Nephron progenitor cell (in vitro differentiated cells): ENCODE measurements at places on chromosomes 2 and 18.

- DNase-seq = no peak
Measured at GRCh38 chr2:190340369-190340768, 3.0 kb upstream of the INPP1 start.

DNA sequence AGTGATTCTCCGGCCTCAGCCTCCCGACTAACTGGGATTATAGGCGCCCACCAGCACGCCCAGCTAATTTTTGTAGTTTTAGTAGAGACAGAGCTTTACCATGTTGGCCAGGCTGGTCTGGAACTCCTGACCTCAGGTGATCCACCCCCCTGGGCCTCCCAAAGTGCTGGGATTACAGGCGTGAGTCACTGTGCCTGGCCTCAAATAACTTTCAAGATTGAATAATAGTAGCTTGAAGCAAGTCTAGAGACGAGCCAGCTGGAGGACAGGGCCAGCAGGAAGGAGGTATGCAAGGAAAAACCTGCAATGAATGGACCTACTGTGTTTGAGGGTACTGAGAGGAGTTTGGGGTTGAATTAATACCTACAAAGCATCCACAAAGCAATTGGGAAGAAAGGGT is 87.5 kb downstream of the MSH2 start:
- no peak for DNase-seq

GRCh38 chr2:74548900-74549826 is 4.6 kb downstream of the LOXL3 start:
- peak; percentile 74 for DNase-seq

- no peak for DNase-seq
Measured at GRCh38 chr2:3587432-3587831, 7.5 kb upstream of the COLEC11 start.

- DNase-seq = no peak
Measured at GRCh38 chr2:232901736-232902578, 31.9 kb downstream of the SNORC start.

DNA sequence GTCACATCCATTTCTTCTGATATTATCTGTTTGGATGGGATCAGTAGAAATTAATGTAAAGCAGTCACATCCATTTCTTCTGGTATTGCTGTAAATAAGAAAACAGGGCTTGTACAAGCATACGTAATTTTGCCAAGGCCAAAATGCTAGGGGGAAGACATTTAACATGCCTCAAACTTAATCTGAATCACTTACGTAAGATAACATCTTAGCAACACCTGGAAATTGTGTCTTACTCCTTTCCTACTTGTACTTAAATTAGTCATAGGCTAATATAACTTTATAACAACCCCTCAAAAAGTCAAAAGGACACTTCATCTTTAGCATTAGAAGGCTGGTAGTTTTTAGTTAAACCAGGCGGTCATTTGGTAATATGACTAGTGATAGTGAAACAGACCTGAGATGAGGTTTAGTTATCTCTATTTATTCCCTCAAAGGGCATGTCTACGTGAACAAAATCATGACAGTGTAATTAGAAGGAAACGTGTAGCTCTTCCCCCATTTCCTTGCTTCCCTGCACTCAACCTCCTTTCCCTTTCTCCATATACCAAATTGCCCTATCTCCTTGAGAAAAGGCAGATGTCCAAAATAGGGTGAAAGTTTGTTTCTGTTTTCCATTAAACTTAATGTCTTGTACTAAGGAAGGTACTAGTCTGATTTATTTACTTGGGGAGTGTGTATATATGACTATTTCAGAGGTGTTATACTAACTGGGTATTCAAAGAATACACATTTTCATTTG is 99.3 kb upstream of the FZD5 start:
- no peak for DNase-seq

DNA sequence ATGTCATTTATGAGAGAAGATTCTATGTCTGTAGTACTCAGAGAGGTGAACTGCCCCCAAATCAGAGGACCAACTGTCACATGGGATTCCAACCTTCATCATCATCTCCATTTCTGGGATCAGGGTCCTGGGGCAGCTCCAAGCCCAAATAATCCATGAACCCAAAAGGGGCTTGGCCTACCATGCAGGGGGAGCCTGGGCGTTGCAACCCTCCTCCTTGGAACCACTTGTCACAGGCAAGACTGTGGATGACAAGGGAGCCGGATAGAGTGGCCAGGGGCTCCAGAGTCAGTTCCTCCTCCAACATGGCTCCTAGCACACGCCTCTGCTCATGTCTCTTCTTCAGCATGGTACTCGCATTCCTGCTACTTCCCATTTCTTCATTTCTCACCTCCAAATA is 7.9 kb downstream of the CTLA4 start:
- no peak for DNase-seq

DNA sequence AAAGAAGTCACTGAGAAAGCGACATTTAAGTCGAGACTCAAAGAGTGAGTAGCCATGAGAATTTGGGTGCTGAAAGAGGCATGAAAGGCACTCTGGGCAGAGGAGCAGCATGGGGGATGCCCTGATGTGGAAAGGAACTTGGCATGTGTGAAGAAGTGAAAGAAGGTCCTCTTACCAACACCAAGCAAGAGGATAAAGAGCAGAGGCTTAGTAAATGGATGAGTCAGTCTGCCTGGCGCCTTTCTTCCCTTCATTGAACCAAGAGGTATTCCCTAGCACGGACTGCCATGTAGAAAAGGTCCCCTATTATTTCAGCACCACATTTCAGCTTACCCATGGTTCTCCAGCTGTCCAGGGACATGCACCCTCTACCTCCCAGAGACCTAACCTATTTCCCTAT is 221.1 kb upstream of the NRP2 start:
- no peak for DNase-seq

DNA sequence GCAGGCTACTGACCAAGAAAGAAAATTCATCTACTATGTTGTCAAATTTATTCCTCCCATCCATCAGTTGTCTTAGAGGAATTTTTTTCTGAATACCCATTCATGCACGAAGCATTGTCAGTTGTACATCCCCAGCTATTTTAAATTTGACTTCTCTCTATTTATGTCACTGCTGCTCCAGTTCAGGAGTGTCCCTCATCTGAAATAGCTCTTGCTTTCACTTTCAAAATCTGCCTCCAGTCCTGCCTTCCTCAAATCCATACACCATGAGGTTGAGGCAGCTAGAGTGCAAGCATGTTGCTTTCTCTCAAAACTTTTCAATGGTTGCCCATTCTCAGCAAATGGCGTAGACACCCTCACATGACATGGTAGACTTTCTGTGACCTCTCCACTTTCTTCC is 335.4 kb upstream of the CDH2 start:
- no peak for DNase-seq
